ENCODE measurements at places on chromosomes 12 and 14. TPM values are rescaled to one million over a fixed set of nuclear protein-coding genes. Genes with fewer than 3 reads are reported as not detected.

The PLEKHG7 gene
- total RNA-seq = not detected

The DNAH10 gene
- 0.17 TPM for total RNA-seq

DNA sequence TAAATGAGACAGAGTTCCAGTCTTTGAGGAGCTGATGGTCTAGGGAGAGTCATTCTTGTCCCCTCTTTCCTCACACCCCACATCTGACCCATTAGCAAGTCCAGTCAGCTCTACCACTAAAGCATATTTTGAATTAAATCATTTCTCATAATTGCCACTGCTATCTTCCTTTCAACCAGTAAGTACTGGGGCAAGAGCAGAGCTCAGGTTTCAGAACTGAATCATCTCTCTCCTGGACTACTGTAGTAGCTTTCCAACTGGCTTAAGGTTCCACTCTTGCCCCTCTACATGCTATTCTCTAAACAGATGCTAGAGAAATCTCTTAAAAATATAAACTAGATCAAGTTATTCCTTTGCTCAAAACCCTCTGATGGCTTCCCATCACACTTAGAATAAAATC is 218.3 kb downstream of the TTC6 start:
- DNase-seq = no peak
- no peaks in the 10 kb centered on the region for H3K4me1 ChIP-seq
- H3K4me3 ChIP-seq = no peak overlapping the region
- no peaks in the 10 kb centered on the region for H3K36me3 ChIP-seq
- no peak overlapping the region for H3K27ac ChIP-seq

GRCh38 chr14:87630846-87631245 is 362.1 kb downstream of the GALC start:
- H3K36me3 ChIP-seq = no peaks in the 10 kb centered on the region
- no peaks in the 10 kb centered on the region for H3K27me3 ChIP-seq
- no peak for DNase-seq
- H3K4me1 ChIP-seq = no peaks in the 10 kb centered on the region
- H3K27ac ChIP-seq = no peak overlapping the region
- H3K4me3 ChIP-seq = no peak overlapping the region

The BRAP gene
- 25.8 TPM for total RNA-seq

The SLC4A8 gene
- 1.8 TPM for total RNA-seq

- H3K4me3 ChIP-seq = no peak overlapping the region
- no peaks in the 10 kb centered on the region for H3K4me1 ChIP-seq
These were observed 11.2 kb upstream of the PRPH start for GRCh38 chr12:49283541-49284429.

DNA sequence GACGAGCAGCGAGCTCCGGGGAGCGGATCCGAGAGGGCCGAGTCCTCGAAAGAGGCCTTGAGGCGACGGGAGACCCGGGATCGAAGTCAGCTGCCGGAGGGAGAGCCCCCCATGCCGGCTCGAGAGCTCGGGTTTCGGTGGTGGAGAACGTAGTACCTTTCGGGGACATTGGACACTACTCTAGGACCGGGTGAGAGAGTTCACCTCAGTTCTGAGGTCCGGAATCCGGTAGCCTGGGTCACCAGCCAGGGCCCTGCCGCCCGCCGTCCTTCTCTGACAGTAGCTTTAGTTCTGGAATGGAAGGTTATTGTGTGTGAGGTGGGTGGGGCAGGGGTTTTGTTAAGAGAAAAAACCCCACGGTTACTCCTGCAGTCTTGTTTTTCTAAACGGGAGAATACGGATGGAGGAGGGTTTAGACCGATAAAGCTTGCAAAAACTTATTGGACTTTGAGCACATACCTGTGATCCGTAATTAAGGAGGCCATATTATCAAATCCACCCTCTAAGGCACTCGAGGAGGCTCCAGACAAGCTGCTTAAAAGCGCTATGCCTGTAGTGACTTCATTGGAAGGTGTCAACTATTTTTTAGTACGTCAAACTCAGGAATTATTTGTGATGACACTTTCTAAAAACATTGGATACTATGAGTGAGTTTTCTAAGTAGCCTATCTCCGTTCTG is 765 bp downstream of the SCYL2 start:
- peak overlapping the region; percentile 85 for H3K4me3 ChIP-seq
- no peaks in the 10 kb centered on the region for H3K36me3 ChIP-seq
- no peaks in the 10 kb centered on the region for H3K27me3 ChIP-seq
- H3K27ac ChIP-seq = peak overlapping the region; percentile 86
- DNase-seq = no peak

- no peaks in the 10 kb centered on the region for H3K36me3 ChIP-seq
- DNase-seq = no peak
- H3K27me3 ChIP-seq = no peaks in the 10 kb centered on the region
- no peak overlapping the region for H3K27ac ChIP-seq
- H3K4me3 ChIP-seq = no peak overlapping the region
- H3K4me1 ChIP-seq = no peaks in the 10 kb centered on the region
These were observed 1026.9 kb upstream of the FOXG1 start for GRCh38 chr14:27739657-27740156.

DNA sequence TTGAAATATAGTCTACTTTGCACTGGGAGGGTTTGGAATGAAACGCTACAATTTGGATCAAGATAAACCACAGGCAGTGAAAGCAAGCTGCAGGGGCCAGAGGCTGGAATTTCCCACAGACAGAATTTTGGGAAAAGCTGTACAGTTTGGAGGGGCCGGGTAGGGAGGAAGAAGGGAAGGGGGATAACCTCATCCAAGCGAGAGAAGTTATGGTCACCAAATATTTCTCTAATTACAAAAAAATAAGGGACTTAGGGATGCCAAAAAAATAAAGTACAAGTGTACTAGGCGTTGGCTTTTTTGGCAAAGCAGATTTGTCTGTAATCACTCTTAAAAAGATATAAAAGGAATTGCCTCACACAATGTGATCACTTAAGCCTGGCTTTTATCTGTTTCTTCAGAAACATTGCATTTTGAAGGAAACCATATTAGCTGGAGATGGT is 31.2 kb upstream of the ADGRD1 start:
- peaks cover 6% of the 10 kb centered on the region for H3K27me3 ChIP-seq
- H3K4me3 ChIP-seq = no peak overlapping the region
- H3K36me3 ChIP-seq = no peaks in the 10 kb centered on the region
- H3K27ac ChIP-seq = no peak overlapping the region

The SERPINA9 gene
- not detected for total RNA-seq

DNA sequence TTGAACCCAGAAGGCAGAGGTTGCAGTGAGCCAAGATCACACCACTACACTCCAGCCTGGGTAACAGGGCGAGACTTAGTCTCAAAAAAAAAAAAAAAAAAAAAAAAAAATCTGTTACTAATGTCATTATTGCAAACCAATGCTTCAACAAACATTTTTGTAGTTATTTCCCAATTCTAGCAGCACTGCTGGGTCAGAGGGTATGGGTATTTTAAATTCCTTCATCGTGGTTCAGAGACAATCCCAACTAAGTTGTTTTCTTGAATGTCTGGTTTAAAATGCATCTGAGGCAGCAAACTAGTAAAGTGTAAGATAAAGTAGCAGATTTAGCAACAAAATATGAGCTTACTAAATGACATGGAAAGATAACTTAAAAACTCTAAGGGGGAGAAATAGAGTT is 65.6 kb downstream of the FERMT2 start:
- H3K4me3 ChIP-seq = no peak overlapping the region
- no peaks in the 10 kb centered on the region for H3K36me3 ChIP-seq
- no peaks in the 10 kb centered on the region for H3K4me1 ChIP-seq
- H3K27ac ChIP-seq = no peak overlapping the region
- no peaks in the 10 kb centered on the region for H3K27me3 ChIP-seq

The CFAP54 gene
- 0.22 TPM for total RNA-seq

DNA sequence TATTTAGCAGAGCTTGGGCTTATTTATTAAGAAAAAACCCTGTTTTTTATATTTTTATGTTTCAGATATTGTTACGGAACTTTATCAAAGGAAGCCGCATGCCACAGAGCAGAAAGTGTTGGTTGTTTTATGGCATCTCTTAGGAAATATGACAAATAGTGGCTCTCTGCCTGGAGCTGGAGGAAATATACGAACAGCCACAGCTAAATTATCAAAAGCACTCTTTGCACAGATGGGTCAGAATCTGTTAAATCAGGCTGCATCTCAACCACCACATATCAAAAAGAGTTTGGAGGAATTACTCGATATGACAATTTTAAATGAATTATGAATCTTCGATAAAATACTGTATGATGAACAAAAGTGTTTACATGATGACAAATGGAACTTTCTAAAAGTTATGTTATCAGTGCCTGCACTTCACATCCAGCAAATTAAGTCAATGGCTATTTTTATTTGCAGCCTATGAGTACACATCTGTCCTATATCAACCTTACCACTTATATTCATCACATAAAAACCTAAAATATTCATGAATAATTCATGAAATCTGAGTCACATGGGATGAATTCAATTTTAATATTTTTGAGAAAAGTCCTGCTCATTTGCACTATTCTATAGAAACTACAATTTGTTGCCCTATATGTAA is 10.6 kb upstream of the PRPF39 start:
- no peaks in the 10 kb centered on the region for H3K27me3 ChIP-seq
- DNase-seq = no peak
- no peaks in the 10 kb centered on the region for H3K36me3 ChIP-seq
- no peak overlapping the region for H3K27ac ChIP-seq
- H3K4me1 ChIP-seq = no peaks in the 10 kb centered on the region

DNA sequence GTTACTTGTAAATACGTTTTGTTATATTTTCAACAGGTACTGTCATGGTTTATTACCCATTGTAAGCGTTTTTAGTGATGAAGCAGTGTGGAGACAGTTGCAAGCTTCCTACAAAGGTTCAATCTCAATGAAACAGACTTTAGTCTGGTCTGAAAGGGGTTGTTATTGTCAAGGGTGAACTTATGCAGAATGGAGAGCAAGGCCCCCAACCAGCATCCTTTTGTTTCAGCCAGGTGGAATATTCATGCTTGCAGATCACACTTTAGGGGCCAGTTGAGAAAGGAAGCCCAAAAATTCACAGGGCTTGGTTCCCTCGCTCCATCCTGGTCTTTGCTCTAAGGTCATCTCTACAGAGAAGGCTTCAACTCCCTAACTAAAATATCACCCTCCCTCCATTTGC is 103.7 kb downstream of the PRICKLE1 start:
- H3K36me3 ChIP-seq = no peaks in the 10 kb centered on the region
- H3K4me1 ChIP-seq = peaks cover 14% of the 10 kb centered on the region
- no peak overlapping the region for H3K27ac ChIP-seq

DNA sequence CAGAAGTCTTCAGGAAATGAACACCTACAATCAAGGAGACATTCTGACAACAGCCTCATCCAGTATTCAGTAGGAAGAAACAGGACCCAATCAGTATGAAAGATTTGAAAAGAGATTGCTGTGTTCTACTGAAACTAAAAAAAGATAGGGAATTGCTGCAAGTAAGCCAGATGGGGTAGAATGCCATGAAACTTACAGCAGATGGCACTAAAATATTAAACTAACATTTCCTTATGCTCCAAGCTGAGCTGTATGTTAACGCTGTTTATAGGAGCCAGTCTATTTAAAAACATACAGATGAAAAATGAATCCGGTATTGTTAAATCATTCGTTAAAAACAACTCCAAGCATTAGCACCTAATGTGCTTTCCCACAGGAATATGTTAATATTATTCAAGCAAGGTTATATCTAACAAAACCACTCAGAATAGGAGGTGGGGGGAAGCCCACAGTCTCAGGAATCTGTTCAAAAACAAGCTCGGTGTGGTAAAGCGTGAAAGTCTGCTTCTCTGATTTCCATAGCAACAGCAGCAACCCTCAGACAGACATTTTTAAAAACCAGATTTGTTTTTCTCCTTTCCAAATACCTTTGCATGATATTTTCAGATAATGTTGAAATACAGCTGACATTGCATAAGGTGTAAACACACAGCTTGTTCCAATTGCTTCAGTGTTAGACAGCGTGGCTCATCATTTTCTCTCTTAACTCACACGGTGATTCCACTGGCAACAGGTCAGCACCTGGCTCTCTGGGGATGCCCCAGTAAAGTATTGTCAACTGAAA is 131.4 kb upstream of the CCDC175 start:
- H3K27me3 ChIP-seq = no peaks in the 10 kb centered on the region
- no peak overlapping the region for H3K4me3 ChIP-seq
- H3K36me3 ChIP-seq = no peaks in the 10 kb centered on the region
- DNase-seq = no peak

The ERG28 gene
- 5.8 TPM for total RNA-seq

DNA sequence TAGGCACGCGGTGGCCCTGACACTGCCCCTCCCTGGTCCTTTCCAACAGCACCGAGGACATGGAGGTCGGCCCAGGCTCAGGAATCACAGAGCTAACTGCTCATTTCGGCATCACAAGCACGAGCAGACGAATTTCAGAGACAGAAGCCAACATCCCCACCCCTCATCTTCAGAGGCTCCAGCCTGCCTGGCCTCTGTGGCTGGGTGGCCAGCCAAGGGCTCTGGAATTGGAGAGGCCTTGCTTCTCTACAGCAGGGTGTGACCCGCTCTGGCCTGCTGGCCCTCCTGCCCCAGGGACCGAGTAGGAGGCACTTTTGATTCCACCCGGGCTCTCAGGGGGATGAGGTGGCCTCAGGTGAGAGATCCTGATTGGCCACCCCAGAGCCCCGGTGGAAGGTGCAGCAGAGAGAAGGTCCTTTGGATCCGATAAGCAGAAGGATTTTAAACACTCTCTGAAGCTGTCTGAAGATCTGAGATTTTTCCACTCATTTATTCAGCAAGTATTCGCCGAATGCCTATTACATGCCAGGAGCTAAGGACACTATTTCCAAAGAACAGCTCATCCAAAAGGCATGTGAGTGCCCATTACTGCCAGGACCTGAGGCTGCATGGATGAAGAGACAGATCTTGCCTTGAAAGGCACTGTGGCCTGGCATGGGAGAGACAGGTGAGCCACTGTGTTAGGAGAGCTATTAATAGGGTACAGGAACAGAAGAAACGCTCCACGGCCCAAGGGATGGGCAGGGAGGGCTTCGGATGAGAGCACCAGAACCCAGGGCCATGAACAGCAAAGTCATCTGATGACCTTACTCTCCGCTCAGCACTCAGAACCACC is 10.2 kb downstream of the BAG5 start:
- no peak for DNase-seq
- H3K36me3 ChIP-seq = peaks cover 7% of the 10 kb centered on the region
- peaks cover 2% of the 10 kb centered on the region for H3K4me1 ChIP-seq
- H3K27ac ChIP-seq = no peak overlapping the region
- H3K27me3 ChIP-seq = no peaks in the 10 kb centered on the region

The RNASE3 gene
- total RNA-seq = not detected

The KRT71 gene
- not detected for total RNA-seq

GRCh38 chr12:13238204-13238603 is 41.7 kb downstream of the EMP1 start:
- H3K36me3 ChIP-seq = no peaks in the 10 kb centered on the region
- H3K27me3 ChIP-seq = no peaks in the 10 kb centered on the region
- no peak for DNase-seq
- H3K27ac ChIP-seq = no peak overlapping the region

- no peak overlapping the region for H3K27ac ChIP-seq
- H3K36me3 ChIP-seq = no peaks in the 10 kb centered on the region
- H3K4me1 ChIP-seq = no peaks in the 10 kb centered on the region
- no peak overlapping the region for H3K4me3 ChIP-seq
These were observed 222.0 kb upstream of the LRIG3 start for GRCh38 chr12:59142183-59142790.

- no peaks in the 10 kb centered on the region for H3K4me1 ChIP-seq
- DNase-seq = no peak
These were observed 73.5 kb downstream of the TTC7B start for GRCh38 chr14:90742729-90743128.

The ANO2 gene
- not detected for total RNA-seq

The RHOJ gene
- not detected for total RNA-seq

GRCh38 chr12:10721651-10722501 is 1.2 kb downstream of the YBX3 start:
- H3K36me3 ChIP-seq = no peaks in the 10 kb centered on the region
- peak overlapping the region; percentile 56 for H3K4me3 ChIP-seq
- DNase-seq = peak; percentile 87
- H3K27me3 ChIP-seq = peaks cover 29% of the 10 kb centered on the region
- peaks cover 16% of the 10 kb centered on the region for H3K4me1 ChIP-seq

Measured in CD4-positive, alpha-beta T cell (primary cell).